ENCODE measurements at places on chromosomes 16 and 17.

DNA sequence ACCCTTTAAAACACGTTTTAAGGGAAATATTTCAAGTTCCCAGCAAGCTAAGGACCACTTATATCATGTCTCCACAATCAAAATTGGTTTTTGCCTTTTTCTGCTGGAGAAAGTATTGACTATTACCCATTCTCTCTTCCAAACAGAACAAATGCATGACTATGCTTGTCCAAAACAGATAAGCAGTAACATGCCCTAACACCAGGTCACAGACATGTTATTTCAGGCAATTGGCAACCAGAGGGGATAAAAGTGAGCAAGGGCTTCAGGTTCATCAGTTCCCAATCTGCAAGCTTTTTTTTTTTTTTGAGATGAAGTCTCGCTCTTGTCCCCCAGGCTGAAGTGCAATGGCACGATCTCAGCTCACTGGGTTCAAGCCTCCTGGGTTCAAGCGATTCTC is 15.0 kb downstream of the SKA2 start:
- no peak for DNase-seq

- DNase-seq, result no peak
Measured at GRCh38 chr17:5705081-5705875, 121.0 kb upstream of the NLRP1 start.

DNA sequence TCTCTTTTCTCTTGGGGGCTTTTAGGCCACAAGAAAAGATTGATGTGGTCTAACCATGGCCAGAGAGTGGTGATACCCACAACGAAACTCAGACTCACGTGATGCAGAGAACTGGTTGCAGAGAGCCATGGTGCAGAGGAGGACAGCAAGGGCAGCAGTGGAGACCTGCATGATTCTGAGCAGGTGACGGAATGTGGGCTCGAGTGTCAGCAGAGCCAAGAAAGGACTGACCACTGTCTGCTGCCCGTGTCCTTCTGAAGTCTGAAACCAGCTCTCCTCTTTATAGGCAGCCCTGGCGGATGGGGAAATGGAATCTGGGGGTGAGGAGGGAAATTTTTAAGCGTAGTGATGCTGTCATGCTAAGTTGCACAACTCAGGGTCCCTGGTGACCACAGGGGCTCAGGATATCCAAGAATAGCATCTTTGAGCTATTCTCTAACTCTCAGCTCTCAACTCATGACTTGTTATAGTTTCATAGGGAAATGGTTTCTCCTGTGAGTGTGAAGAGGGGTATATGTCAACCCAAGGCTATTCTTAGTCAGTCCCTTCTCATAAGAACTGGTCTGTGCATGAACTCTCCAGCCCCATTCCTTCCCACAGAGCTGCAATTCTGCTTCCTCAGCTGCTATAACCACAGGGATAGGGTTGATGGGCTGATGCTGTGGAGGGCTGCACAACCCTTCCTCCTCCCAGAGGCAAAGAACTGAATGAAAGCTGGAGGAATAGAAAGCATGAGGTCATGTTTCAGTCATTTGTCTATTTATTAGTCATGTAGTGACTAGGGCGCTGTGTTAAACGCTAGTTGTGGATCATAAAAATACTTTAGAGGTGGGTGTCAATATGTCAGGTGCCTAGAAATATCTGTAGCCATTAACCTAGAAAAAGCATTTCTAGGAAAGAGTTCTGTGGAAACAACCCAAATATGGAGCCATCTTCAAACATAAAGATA is at the start of gene CCL3:
TSS of gene CCL3 (minus strand) at position 256 of the 949 bp plus-strand sequence. CDS start at position 171, 85 bp downstream.
- no peak for DNase-seq

- DNase-seq, result no peak
Measured at GRCh38 chr16:20202747-20203146, 124.6 kb downstream of the GP2 start.

DNA sequence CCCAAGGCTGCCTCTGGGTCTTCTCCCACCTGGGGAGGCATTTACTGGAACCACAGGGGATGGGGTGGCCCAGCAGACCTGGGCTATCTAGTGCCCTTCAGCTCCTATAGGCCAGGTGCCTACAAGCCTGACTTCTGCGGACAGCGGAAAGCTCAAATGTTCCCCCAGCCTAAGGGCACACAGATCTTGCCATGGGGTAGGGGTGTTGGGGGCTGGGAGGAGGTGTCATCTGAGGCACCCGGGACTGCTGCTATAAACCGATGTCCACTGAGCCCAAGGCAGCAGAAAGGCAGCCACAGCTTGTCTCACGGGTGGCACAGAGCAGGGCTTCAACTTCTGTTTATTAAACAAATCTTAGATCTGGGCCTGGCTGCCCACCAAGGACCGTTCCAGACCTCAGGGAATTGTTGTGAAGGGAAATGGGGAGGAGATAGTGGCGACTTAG is 3.6 kb downstream of the MYO1C start:
- no peak for DNase-seq

- no peak for DNase-seq
Measured at GRCh38 chr17:61314368-61315078, 85.1 kb upstream of the TBX2 start.

- no peak for DNase-seq
Measured at GRCh38 chr17:76050538-76051467, 21.5 kb downstream of the SRP68 start.

DNA sequence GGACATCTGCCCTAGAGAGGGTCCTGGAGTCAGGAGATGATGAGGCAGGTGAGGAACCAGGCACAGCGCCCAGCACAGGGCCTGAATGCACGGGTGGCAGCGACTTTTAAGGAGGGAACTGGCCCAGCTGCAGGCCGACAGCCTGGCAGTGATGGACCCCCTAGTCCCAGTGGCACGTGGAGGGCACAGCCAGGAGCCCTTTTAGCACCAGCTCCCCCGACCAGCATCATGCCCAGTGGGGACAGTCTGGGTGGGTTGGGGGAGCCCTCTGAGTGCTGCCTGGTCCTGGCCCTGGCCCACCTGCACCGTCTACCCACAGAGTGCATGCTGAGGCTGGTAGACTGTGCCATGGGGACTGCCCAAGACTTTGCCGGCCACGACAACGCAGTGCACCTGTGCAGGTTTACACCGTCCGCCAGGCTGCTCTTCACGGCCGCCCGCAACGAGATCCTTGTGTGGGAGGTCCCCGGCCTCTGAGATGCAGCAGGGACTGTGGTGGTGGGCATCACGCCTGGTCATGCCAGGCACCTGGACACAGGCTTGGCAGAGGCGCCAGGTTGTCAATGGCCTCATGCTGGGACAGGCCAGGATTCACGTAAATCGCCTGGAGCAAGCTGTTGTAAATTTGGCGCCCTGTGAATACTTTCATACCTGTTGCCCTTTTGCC is 686 bp upstream of the RHOT2 start:
- DNase-seq, result no peak

GRCh38 chr17:79802736-79803420 is 6.0 kb upstream of the CBX8 start:
- DNase-seq, result no peak

- DNase-seq, result no peak
Measured at GRCh38 chr16:54509456-54509855, 222.9 kb upstream of the IRX3 start.

DNA sequence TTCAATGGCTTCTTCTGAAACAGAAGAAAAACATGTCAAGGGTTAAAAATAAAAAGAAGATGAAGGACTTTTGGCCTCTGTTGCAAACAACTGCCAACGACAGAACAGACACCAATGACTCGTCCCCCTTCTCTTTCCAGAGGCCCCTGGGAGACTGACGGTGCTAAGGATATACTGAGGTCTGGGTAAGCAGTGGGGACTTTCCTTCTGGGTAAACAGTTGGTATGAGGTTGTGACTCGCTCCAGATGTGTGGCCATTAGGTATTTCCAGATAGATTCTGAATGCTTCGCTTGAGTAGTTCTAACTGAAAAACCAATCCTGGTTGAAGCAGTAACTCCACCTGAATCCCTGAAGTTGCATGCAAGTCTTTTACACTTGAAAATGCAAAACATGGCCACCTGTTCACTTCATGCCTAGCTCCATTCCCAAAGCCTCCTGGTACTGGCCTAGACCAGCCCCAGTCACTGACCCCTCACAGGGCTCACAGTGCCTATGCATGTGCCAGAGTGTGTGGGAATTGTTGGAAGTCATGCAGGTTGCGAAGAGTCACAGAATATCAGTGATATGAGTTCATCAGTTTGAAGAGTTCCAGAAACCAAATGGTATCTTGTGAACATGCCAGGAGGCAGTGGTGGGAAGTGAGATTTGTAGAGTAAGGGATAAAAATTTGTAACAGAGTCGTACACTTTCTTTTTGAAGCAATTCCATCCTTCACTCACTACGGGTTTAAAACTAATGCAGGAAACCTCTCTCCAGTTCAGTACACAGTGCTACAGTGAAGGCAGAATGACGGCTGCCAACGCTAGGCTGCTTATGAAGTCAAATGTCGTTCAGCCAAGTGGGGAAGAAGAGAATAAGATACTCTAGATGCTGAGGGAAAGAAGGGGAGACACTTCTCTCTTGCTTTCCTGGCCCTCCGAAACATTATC is 217.8 kb downstream of the ZFHX3 start:
- DNase-seq, result no peak

GRCh38 chr16:31350275-31351005 is 4.5 kb upstream of the ITGAX start:
- DNase-seq, result no peak

- no peak for DNase-seq
Measured at GRCh38 chr16:70337814-70338213, 8.9 kb upstream of the DDX19A start.

DNA sequence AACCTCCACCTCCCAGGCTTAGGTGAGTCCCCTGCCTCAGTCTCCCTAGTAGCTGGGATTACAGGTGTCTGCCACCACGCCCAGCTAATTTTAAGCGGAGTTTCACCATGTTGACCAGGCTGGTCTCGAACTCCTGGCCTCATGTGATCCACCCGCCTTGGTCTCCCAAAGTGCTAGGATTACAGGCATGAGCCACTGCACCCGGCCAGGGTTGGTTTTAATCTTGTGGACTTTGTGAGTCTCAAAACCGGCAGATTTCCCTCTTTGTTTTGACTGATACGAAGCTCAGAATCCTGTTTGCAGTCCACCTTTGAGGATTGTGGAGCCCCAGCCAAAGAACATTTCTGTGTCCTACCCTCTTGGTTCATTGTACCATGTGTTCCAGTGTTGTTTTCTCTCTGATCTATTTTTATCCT is 16.4 kb upstream of the CPSF4L start:
- no peak for DNase-seq

DNA sequence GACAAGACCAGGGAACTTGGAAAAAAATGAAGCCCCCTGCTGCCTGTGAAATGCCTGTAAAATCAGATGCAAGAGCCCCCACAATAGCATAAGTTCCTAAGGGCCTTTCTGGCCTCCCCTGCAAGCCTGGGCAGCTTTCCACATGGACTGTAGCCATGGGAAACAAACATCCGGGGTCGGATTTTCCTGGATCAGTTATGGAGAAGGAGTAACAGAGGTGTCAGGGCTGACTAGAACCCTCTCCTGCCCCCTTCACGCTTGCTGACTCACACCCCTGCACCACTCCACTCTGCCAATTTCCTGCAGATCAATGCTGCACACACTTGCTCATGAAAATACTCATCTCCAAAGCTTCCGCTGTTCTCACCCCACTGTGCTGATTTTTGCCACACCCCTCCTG is 258.6 kb downstream of the CBLN1 start:
- no peak for DNase-seq

DNA sequence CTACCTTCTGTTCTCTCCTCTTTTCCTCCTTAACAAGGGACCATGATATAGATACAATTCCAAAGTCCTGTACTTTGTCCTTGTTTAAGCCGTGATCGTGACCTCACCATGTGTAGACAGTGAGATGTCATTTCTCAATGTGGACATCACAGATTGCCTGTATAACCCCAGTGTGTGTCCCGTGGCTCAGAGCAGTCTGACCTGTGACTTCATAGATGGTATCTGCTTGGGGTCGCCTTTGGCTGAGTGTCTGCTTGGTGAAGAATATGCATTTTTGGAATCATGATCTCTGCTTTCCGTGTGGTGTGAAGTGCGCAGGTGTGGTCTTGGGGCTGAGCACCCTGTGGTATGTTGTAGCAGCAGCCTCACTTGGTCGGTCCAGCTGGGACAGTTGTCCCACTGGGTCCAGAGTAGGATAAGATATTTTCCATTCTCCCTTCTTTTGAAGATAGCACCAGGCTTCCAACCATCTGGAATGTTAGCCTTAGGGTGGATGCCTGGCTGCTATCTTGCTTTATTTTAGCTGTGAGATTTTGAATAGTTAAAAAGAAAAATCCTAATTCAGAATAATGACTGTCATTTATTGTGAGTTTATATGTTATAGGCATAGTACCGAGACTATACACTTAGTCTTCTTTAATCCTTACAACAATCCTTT is 13.4 kb downstream of the MSI2 start:
- no peak for DNase-seq

GRCh38 chr17:79814974-79815835 is 18.3 kb upstream of the CBX8 start:
- DNase-seq, result no peak

DNA sequence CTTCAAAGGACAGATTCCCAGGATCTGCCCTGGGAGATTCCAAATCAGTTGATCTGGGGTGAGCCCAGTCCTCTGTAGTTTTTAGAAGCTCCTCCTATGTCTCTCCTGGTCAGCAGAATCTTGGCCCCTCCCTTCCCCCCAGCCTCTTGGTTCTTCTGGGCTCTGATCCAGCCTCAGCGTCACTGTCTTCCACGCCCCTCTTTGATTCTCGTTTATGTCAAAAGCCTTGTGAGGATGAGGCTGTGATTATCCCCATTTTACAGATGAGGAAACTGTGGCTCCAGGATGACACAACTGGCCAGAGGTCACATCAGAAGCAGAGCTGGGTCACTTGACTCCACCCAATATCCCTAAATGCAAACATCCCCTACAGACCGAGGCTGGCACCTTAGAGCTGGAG is 840 bp upstream of the CDH5 start:
- DNase-seq, result no peak

GRCh38 chr17:32158870-32159585 is 16.7 kb downstream of the RHOT1 start:
- DNase-seq, result no peak

DNA sequence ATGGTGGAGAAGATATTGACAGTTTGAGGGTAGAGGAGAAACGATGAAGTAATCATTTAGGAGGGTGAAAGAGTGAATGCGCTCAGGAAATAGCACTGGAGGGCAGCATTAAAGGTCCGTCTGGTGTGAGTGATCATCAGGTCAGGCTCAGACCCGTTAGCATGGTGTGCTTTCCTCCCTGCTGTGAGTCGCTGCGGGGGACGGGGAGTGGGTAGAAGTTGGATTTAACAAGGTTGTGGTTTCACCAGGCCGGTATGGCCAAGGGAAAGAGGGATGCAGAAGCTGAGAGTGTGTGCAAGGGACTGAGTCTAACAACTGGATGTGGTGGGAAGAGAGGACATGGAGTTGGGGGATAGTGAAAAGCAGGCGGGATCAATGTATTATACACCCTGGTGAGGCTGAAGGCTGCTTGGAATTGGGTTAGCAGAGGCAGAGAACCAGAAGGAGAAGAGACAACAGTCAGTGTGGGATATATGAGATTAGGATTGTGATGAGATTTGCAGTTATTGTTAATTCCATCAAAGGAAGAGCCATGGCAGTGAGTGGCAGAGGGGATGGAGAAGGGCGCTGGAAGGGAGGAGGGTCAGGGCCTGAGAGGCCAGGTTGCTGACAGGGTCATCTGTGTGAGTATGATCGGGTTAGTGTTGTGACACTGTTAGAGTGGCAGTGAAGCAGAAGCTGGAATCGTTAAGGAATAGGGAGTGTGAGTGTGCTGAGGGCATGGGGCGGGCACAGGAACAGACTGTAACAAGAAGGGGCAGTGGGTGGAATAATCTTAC is 59.0 kb upstream of the TBX2 start:
- DNase-seq, result no peak

All from activated CD8-positive, alpha-beta memory T cell treated with anti-CD3 and anti-CD28 coated beads for 4 hours (primary cell).